ENCODE measurements at places on chromosomes 4 and X. TPM values are rescaled to one million over a fixed set of nuclear protein-coding genes. Genes with fewer than 3 reads are reported as not detected.

The GC gene
- total RNA-seq: not detected

GRCh38 chr4:18020145-18020670 is 1.3 kb downstream of the LCORL start:
- DNase-seq: peak; percentile 3

DNA sequence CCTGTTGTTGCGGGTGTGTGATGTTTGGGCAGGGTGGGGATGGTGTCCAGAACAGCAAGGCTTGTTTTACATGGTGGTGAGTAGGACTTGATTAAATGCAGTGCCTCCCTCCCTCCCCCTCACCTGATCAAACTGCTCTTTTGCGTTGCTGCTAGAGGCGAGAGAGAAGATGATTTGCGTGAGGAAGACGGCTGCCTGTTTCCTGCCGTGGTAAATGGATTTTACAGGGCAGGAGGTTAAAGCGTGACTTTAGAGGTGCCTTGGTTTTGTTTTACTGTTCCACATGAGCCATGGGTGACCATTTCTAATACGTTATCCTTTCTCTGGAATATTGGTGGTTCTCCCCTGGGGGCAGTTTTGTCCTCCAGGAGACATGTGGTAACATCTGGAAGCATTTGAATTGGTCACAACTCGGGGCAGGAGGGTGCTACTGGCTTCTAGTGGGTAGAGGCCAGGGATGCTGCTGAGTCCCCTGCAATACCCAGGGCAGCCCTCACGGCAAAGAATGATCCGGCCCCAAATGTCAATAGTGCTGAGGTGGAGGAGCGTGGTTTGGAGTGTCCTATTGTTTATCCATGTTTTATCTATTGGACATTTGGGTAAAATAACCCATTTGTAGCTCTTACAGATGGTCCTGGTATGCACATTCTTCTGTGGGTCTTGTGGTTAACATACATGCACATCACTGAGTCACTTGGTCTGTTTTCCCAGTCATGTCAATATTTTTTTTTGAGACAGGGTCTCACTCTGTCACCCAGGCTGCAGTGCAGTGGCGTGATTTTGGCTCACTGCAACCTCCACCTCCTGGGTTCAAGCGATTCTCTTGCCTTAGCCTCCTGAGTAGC is 73.7 kb downstream of the SHROOM2 start:
- DNase-seq: peak; percentile 74

DNA sequence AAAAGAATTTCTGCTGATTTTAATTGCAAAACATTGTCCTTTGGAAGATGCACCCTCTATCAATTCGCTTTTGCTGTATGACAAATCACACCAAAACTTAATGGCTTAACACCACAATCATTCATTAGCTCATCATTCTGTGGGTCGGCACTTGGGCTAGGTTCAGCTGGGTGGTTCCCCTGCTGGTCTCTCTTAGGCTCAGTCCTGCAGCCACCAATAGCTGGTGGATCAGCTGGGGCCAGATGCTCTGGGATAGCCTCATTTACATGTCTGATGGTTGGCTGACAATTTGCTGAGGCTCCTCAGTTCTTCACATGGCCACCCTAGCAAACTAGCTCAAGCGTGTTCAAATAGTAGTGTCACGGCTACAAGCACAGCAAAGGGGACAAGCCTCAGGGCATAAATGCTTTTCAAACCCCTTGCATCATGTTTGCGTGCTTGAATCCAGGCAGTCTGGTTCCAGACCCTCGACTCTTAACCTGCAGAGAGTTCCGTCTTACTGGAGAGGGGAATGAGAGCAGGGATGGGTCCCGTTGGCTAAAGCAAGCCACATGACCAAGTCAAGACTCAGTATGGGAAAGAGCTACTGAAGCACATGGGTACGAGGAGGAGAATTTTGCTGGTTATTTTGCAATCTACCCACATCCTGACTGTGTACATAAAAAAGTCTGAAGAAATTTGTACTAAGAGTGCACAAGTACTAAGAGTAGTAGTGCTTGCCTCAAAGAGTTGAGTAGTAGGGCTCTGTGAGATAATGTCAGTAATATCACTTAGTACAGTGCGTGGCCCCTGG is 7.5 kb upstream of the ACSL1 start:
- no peak for DNase-seq

DNA sequence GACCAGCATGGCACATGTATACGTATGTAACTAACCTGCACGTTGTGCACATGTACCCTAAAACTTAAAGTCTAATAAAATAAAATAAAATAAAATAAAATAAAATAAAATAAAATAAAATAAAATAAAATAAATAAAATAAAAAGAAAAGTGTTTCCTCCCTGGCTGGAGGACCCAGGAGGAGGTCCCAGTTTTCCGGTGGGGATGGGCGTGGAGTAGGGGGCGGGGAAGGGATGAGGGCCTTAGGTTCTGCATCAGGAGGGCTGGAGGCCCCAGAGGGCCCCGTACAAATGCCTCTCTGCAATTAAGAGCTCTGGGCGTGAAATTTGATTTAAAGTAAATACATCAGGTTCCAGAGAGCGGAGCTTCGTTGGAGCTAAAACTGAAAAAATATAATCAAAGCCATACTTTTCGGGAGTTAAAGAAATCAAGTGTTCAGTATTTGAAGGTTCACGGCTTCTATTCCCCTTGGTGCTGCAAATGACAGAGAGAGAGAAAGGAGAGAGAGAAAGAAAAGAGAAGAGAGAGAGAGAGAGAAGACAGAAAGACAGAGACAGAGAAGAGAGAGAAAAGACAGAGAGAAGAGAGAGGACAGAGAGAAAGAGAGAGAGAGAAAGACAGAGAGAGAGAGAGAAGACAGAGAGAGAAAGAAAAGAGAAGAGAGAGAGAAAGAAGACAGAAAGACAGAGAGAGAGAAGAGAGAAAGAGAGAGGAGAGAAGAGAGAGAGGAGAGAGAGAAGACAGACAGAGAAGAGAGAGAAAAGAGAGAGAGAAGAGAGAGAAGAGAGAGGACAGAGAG is 8.7 kb upstream of the SHOX start:
- DNase-seq: no peak

DNA sequence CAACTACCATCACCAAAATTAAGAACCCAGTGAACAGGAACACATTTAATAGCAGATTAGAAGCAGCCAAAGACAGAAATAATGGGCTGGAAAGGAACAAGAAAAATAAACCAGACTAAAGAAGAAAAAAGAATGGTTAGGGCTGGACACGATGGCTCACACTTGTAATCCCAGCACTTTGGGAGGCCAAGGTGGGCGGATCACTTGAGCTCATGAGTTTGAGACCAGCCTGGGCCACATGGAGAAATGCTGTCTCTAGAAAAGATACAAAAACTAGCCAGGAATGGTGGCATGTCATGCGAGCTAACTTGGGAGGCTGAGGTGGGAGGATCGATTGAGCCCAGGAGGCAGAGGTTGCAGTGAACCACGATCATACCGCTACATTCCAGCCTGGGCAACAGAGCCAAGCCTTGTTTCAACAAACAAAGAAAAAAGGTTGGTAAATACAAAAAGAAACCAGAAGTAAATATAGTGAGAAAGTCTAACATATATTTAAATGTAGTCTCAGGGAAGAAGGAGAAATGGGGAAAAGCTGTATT is 102.0 kb downstream of the AFAP1 start:
- no peak for DNase-seq

DNA sequence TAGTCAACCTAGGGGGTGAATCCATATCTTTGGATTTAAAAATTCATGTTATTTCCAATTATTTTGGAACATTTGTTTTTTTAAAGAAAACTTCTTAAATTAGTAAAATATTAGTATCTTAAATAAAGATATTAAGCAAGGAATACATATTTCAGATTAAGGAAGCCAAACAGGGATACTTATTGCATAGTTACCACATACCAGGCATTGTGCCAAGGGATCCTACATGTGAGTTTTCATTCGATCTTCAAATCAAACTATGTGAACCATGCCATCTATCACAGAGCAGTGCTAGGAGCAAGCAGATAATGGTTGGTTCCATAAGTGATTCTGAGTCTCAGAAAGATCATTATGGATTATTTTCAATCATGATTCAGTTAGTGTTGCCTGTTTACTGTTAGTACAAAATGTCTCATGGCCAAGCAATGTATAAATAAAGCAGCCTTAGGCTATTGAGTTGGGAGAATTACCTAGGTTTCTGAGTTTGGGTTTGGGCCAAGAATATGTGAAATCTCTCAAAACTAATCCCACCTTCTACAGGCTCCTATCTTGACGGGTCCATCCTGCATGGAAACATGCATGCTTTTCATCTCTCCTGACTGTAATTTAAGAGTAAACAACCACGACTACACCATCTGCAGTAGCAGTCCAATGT is 176.7 kb downstream of the NPFFR2 start:
- no peak for DNase-seq

GRCh38 chr4:89570931-89571330 is 263.3 kb upstream of the GPRIN3 start:
- no peak for DNase-seq

- DNase-seq: no peak
Observed at GRCh38 chr4:147943159-147943638, 211.3 kb downstream of the ARHGAP10 start.

- peak; percentile 9 for DNase-seq
Observed at GRCh38 chrX:120446498-120446897, 22.6 kb downstream of the LAMP2 start.

DNA sequence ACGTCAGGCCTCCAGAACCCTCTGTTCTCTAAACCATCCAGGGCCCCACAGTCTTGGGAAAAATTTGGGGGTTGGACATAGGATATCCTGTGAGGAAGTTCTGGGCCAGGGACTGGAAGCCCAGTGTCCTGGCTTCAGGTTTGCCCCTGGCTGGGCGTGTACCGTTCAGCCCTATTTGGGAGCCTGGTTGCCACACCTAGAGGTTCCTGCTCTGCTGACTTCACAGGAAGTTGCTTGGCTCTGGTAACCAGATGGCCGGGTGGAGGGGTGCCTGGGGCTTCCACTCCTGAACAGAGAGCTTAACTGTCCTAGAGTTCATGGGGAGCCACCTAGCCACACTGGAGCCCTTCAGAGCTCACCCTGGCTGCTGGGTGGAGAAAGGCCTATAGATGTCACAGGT is 1.1 kb downstream of the TAFAZZIN start:
- no peak for DNase-seq

- DNase-seq: no peak
Observed at GRCh38 chr4:27616166-27616565, 755.5 kb downstream of the STIM2 start.

The GPRASP2 gene
- total RNA-seq: 17.4 TPM

- peak; percentile 40 for DNase-seq
Observed at GRCh38 chr4:122652379-122652778, 31.5 kb upstream of the IL21 start.

The NRK gene
- 4.3 TPM for total RNA-seq

The PNMA3 gene
- total RNA-seq: 1.2 TPM
